Omental fat pad (tissue), 4 donors: ENCODE measurements at places on chromosomes 7 and 10. TPM values are rescaled to one million over a fixed set of nuclear protein-coding genes. Genes with fewer than 3 reads are reported as not detected.

Gene TSPAN12
- total RNA-seq: 8.5 TPM

Gene HOXA7
- 6.1 TPM for total RNA-seq

Gene PRSS37
- total RNA-seq: not detected

Gene GPR15LG
- not detected for total RNA-seq

Gene WDR86
- 22.3 TPM for total RNA-seq

Gene NOLC1
- total RNA-seq: 229 TPM

Gene DPP6
- 0.13 TPM for total RNA-seq

Gene TYW1
- 27.9 TPM for total RNA-seq

Gene PRLHR
- not detected for total RNA-seq

Gene OR2A7
- 3.1 TPM for total RNA-seq

Gene TEX36
- not detected for total RNA-seq
